Activated T-helper 1 cell treated with anti-CD3 and anti-CD28 coated beads, Interleukin-12 subunit alpha, Interleukin-12 subunit beta, Interleukin-2, Interleukin-4 antibody, amounts not matched to agents 30 ng/mL and 10 ng/mL and 1 ng/mL, durations not matched to agents 14 hours and 24 hours and 36 hours (primary cell): ENCODE measurements at places on chromosomes 4 and X.

DNA sequence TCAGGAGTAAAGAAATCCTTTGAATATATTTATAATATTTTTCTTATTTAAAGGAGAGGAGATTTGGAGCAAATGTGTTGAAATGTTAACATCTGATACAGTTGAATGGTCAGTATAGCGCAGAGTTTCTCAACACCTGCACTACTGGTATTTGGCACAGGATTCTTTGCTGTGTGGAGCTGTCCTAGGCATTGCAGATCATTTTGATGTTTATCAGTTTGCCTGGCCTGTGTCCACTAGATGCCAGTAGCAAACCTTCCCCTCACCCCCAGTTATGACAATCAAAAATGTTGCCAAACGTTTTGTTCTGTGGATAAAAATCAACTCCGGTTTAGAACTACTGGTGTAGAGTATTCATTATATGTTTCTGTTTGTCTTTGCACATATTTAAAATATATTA lies 765.3 kb upstream of the SLIT2 start:
- no peaks in the 10 kb centered on the region for H3K4me1 ChIP-seq
- no peak overlapping the region for H3K27ac ChIP-seq
- no peaks in the 10 kb centered on the region for H3K27me3 ChIP-seq
- no peak for DNase-seq
- no peaks in the 10 kb centered on the region for H3K36me3 ChIP-seq

DNA sequence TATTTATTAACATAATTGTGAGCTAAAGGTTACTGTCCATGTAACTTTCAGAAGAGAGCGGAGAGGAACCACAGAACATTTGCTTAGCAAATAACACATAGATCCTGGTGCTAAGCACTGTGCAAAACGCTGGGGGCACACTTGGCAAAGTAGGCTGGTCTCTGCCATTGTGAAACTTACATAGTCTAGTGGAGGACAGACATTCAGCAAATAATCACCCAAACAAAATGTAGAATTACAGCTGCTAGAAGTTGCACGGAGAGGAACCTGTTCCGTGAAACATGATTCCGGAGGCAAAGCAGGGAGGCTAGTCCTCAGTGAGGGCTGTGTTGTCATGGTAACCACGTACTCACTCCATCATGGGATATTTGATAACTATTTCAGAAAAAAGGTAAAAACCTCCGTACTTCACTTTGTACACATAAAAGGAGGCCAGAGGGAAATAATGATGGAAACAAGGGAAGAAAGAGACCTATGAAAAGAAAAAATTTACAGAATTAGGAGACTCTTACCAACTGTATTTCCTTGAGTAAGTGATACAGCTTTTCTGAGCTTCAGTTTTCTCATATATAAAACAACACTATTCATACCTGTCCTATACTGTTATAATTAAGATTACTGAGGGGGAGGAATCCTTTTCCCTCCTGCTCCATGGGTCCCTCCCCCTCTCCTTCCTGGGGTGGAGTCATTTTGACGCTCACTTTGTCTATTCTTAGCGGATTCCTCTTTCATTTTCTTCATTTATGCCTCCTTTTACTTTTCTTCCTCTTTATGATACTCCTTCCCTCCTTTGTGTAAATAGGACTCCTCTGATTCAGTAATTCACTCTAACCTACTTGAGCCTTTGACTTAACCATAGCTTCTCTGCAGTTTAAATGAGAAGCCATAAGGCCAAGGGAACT lies 825 bp upstream of the RASGEF1B start:
- no peaks in the 10 kb centered on the region for H3K36me3 ChIP-seq
- peaks cover 22% of the 10 kb centered on the region for H3K27me3 ChIP-seq
- H3K4me1 ChIP-seq, result peaks cover 45% of the 10 kb centered on the region
- no peak for DNase-seq
- H3K27ac ChIP-seq, result peak overlapping the region; percentile 92
- H3K4me3 ChIP-seq, result peak overlapping the region; percentile 85

DNA sequence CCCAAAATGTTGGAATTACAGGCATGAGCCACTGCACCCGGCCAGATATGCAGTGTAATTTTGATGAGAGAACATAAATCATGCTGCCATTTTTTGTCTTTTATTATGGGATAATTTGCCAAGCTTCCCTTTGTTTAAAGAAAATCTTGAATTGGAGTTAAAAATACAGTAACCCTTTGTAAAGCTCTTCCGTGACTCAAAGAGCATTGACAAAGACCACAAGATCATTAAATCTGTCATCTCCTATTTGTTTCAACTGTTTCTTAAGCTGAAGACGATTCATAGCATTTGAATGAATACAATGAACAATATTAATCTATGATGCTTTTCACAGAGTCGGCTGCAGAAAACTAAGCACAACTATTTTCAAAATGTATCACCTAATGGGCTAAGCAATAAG lies 132.6 kb downstream of the ANAPC4 start:
- no peak for DNase-seq
- no peak overlapping the region for H3K27ac ChIP-seq
- peaks cover 2% of the 10 kb centered on the region for H3K27me3 ChIP-seq
- no peaks in the 10 kb centered on the region for H3K4me1 ChIP-seq
- H3K4me3 ChIP-seq, result no peak overlapping the region

DNA sequence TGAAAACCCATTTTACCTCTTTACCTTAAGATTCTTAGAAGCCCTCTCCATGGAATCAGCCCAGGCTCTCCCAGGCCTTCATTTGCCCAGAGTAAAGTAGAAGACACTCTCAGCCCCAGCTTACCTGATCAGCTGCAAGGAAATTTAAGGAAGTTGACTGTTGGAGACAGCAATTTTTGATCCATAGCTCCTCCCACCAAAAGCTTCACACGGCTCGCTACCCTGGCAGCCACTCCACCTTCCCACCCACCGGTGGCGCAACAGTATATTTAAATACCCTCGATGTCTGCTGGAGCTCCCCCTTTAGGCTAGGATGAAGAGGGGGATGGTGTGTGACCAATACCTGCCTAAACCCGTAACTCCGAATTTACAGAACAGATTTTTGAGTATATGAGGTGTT lies 75.4 kb downstream of the MBNL3 start:
- no peaks in the 10 kb centered on the region for H3K36me3 ChIP-seq
- no peak for DNase-seq
- H3K4me1 ChIP-seq, result no peaks in the 10 kb centered on the region
- no peaks in the 10 kb centered on the region for H3K27me3 ChIP-seq
- H3K4me3 ChIP-seq, result no peak overlapping the region
- no peak overlapping the region for H3K27ac ChIP-seq

DNA sequence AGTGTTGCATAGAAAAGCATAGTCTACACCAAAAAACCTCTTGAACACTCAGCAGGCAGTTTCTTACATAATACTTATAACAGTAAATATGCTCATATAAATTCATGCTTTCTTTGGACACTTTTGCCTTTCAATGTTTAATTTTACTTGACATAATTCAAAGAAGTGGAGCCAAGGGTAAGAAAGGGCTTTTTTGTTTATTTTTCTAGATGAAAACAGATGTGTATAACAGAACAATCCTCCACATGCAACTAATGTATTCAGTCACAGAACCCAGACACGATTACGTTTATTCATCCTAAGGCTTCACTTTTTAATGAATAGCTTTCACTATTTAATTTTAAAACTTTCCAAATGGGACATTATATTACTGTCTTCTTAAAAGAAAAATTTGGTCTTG lies 58.0 kb upstream of the PTPN13 start:
- no peaks in the 10 kb centered on the region for H3K36me3 ChIP-seq
- no peak overlapping the region for H3K27ac ChIP-seq
- H3K4me3 ChIP-seq, result no peak overlapping the region
- no peak for DNase-seq
- H3K4me1 ChIP-seq, result peaks cover 3% of the 10 kb centered on the region
- H3K27me3 ChIP-seq, result peaks cover 18% of the 10 kb centered on the region

- H3K4me1 ChIP-seq, result no peaks in the 10 kb centered on the region
- no peak for DNase-seq
- H3K27me3 ChIP-seq, result peaks cover 11% of the 10 kb centered on the region
- H3K27ac ChIP-seq, result no peak overlapping the region
- H3K4me3 ChIP-seq, result no peak overlapping the region
Measured at GRCh38 chr4:87949961-87950360, 25.6 kb upstream of the SPP1 start.

- no peak for DNase-seq
- H3K36me3 ChIP-seq, result no peaks in the 10 kb centered on the region
- H3K4me1 ChIP-seq, result no peaks in the 10 kb centered on the region
- H3K27ac ChIP-seq, result no peak overlapping the region
- H3K4me3 ChIP-seq, result no peak overlapping the region
Measured at GRCh38 chr4:7075962-7076695, 8.3 kb upstream of the GRPEL1 start.

DNA sequence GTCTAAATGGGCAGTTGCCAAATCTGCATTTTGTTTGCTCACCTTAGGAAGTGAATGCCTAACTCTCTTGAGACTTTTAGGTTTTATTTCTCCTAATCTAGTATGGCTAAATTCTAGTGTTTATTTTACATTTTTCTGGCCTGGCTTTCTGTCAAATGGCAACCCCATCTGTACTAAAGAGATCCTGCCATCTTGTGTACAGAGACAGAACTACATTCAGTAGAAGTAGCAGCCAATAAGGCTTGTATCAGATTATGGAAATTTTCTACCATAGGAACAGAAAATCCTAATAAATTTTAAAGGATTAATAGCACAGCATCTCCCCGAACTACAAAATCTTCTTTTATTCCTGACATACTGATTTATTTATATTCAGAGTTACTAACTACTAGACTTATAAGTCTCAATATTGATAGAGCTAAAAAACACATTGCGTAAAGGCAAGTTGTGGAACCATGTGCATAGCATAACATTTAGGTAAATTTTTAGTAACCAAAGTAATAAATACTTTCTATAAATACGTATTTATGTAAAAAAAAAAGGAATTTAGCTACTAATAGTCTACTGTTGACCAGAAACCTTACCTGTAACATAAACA lies 45.5 kb downstream of the TMEM144 start:
- H3K27me3 ChIP-seq, result peaks cover 7% of the 10 kb centered on the region
- no peaks in the 10 kb centered on the region for H3K36me3 ChIP-seq
- H3K4me1 ChIP-seq, result peaks cover 10% of the 10 kb centered on the region
- no peak overlapping the region for H3K27ac ChIP-seq
- no peak overlapping the region for H3K4me3 ChIP-seq
